ENCODE measurements at places on chromosomes 1 and 21.
A peak's percentile ranks its signal among the peaks of the same experiment; 100 is the strongest.

GRCh38 chr21:34022627-34023335 is 50.6 kb upstream of the MRPS6 start:
- DNase-seq: no peak

GRCh38 chr1:212981571-212982328 is 31.4 kb downstream of the VASH2 start:
- DNase-seq: no peak

DNA sequence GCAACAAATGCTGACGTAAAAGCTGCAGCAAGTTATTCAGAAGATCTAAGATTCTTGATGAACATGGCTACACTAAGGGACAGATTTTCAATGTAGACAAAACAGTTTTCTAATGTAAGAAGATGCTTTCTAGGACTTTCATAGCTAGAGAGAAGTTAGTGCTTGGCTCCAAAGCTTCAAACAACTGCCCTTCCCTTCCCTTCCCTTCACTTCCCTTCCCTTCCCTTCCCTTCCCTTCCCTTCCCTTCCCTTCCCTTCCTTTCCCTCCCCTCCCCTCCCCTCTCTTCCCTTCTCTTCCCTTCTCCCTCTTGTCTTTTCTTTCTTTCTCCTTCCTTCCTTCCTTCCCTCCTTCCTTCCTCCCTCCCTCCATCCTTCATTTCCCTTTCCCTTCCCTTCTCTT is 365.3 kb upstream of the ADGRL4 start:
- DNase-seq: no peak

GRCh38 chr1:121516234-121516967 is 331.6 kb downstream of the SRGAP2C start:
- peak; percentile 20 for DNase-seq

DNA sequence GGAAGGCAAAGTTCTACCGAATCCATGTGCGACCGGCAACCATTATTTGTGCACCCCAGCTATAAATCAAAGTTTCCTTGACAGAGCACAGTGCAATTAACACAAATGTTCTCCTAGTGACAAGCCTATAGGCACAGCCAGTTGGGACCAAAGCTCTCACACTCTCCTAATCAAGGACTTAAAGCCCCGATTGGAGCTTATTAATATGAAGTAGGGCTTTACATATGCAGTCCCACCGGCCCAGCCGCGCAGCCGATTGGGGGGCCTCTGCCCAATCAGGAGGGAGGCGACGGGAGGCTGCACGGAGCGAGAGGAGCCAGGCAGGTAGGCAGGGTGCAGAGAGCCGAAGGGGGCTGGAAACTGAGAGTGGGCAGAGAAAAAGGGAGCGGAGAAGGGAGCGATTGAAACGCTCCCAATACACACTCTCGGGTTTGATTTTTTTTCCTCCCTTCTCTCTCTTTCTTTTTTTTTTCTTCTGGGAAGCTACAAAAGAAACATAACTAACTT is at the start of gene ESRRG:
Gene ESRRG (minus strand): TSS at position 156 of the 507 bp plus-strand sequence. CDS start 130 bp downstream, at position 26.
- no peak for DNase-seq

DNA sequence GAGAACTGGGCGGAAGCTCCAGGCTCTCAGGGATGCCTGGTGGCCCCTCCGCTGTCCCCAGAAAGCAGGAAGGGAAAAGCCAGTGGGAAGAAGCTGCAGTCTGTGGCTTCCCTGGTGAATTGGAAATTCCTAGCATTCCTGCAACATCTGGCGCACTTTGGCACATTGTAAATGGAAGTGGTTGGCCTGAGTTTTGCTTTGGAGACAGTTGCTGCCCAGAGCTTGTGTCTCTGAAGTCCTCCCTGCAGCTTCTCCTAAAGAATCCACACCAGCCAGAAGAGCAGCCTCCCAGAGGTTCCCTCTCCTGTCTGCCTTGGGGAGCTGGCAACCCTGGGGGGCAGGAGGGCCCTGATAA is 48.2 kb downstream of the ARHGEF10L start:
- DNase-seq: no peak

- no peak for DNase-seq
Measured at GRCh38 chr1:53580739-53581475, 121.7 kb downstream of the DMRTB1 start.

DNA sequence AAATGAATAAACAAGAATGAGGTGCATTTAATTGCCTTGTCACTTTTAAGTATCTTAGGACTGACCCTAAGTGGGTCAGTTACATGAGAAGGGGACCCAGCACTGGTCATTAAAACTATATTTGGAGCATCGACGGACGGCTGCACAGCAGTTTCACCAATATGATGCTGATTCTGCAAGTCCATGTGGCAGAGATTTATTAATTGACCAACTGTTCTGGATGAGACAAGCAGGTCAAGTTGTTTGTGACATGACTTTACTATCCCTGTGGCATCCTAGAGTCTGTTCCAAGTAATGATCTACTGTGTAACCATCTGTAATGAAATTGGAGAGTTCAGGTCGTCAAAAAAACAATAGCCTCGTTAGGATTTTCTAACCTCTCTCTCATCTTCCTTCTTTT is 9.5 kb downstream of the AMPD1 start:
- no peak for DNase-seq

GRCh38 chr1:200866521-200866920 is 6.3 kb upstream of the GPR25 start:
- DNase-seq: no peak

- no peak for DNase-seq
Measured at GRCh38 chr1:22055463-22055862, 3.0 kb downstream of the CDC42 start.

DNA sequence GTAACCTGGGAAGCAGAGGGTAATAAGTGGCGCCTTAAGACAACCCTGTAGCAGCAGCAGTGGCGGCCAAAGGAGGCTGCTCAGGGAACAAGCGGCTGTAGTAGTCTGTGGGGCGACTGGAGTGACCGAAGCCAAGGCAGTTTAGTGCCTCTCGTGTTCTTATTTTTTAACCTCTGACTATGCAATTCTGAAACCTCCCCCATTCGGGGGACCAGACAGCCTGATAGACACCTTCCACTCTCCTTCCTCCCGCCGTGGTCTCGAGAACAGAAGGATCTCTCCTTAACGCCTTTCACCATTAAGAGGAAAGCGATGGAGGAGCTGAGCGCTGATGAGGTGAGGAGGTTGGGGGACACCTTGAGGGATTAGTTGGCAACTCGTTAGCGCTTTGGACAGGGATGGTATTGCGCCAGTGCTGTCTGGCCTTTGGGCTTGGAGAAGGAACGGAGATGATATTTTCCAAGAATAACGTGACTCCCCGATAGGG is 644 bp downstream of the UBE4B start:
- DNase-seq: no peak

- no peak for DNase-seq
Measured at GRCh38 chr1:234899041-234899729, 229.5 kb downstream of the TOMM20 start.

- DNase-seq: no peak
Measured at GRCh38 chr1:34612091-34612827, 142.6 kb upstream of the GJB5 start.

GRCh38 chr1:93575621-93576284 is 105.9 kb downstream of the BCAR3 start:
- DNase-seq: no peak

GRCh38 chr1:64608005-64608650 is 136.7 kb upstream of the RAVER2 start:
- no peak for DNase-seq

- no peak for DNase-seq
Measured at GRCh38 chr1:17056551-17056950, 2.7 kb upstream of the SDHB start.

DNA sequence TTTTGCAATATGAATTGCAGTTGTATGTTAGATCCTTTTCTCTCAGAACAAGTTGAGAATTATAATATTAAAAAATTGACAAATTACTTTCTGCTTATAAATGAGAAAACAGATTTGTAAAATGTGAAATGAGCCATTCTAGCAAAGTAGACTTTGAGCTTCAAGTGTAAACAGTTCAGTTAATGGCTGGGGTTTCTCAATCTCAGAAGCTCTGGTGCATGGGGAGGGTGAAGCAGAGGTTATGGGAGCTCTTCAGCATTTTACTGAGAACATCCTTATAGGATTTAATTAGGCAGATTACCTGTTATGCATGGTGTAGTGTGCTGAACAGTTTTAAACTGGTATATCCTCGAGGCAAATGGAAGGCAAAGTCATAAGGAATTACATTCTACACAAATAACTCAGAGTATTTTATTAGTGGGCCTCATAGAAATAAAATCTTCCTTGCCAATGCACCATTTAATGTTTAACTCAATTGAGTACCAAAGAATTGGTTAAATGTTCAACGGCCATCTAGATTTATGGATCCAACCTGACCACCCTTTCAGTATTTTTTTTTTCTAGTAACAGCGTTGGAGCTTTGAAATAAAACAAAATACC is 1143.6 kb upstream of the ADGRL2 start:
- no peak for DNase-seq

GRCh38 chr1:231867607-231868006 is 241.0 kb downstream of the DISC1 start:
- DNase-seq: no peak

DNA sequence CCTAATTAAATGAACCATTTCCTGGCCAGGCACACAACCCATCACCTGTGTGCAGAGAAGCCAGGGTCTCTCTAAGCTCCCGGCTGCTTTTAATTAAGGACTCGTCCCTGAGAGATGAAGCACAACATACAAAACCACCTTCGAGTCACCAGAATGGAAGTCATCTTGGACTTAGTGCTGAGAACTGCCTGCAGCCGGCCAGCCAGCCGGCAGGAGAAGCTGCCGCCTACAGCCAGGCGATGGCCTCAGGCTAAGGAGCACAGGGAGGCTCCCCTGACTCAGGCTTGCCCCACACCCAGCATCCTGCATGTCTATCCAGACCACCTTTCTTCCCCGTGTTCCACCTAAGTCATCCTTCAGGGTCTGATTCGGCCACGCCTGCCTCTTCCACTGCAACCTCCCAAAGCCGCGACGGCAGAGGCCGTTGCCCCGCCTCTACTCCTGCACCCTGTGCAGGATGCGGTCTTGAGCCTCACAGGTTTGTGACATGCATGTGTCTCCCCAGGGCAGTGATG is 83.6 kb downstream of the SLC66A1 start:
- no peak for DNase-seq

DNA sequence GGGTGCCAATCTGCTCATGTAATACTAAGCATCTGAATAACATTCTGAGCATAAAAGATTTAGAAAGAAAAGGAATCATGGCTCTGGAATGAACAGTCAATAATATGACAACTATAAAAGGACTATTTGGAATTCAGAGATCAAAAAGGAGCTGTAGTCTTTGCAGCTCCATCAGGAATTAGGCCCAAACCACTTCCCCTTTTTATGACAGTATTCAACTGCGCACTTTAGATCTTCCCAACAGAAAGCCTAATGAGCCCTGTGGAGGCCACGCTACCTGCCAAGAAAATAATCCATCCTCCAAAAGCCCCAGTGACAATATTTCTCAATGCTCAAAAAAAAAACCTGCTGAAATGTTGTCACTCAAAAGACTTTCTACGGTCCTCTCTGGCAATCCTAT is 163.2 kb downstream of the SNX7 start:
- no peak for DNase-seq

DNA sequence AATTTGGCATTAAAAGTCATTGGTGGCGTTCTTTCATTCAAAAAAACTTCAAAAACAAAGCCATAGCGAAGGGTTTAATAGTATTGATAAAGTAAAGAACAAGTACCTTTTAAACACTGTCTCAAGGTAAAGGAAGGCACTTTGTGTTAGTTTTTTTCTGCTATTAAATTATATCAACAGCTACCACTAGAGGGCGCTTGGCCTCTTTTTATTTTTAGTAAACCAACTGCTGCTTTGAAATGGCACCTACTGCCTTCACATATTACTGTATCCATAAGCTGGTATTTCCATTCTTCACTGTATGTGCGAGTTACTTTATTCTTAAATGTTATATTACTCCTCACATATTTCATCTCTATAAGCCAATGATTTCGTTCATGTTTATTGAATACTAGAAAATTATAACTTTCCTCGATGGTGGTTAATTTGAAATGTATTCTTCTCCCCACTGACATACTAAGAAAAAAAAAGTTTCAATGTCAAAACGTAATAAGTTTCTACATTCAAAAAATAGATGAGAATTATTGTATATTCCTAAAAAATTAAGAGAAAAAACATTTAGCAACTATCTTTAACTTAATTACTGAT is 125.7 kb upstream of the CXADR start:
- peak; percentile 29 for DNase-seq

DNA sequence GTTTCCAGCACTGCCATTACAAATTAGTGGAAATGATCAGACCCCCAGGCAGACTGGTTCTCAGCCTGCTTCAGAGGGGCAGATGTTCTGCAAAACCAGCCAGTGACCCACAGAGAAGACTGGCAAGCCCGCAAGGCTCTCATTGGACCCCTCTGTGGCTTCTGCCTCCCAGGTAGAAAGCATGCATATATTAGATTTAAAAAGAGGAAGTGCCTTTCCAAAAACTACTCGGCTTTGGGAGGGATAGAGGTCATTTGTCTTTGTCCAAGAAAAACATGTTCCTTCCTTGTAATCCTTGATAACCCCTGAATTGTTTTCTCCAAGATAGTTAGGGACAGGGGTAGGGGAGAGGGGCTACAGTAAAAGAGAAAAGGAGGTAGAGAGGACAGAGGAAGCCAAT is 11.8 kb downstream of the HIVEP3 start:
- no peak for DNase-seq

DNA sequence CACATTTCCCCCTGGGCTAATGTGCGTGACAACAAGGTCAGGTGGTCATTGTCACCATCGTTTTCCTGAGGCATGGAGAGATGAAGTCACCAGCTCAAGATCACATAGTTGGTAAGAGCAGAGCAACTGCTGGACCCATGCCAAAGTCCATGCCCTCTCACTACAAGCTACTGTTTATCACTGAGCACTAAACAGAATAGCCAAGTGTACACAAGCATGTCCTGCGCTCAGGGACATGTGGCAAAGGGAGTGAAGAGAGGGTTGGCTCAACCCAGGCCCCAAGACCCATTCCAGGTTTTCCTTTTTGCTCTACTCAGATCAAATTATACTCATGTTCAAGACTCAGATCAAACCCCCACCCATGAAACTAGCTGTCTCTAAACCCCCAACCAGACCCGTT is 20.8 kb downstream of the LRRC52 start:
- DNase-seq: no peak

DNA sequence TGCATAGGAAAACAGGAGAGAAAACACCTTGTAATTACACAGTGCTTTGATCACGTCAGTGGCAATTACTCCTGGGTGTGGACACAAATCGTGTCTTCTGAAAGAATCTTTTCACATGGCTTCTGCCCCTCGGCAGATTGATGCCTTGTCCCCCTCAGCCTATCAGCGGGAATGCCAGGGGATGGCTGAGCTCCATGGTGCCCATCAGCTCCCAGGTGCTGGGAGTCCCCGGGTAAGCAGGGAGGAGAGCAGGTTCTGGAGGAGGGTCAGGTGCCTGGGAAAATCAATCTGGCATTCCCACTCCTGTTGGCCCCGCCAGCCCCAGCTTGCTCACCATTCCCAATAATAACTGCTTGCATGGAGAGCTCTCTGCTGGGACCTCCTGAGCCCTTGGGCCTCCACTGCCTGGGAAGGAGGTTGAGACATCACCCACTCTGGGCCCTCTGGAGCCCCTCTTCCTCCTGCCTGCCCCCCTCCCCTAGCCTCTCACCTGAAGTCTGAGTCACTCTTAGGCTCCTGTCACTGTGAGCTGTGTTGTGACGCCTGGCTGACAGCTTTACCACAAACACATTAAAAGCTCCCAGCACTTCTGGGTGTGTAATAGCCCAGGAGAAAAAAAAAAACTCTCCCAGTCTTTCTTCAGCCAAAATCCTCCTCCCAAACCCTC is 4.9 kb downstream of the CAMK2N1 start:
- no peak for DNase-seq

Measured in T-helper 9 cell (primary cell).